ENCODE measurements at places on chromosomes 3 and 15.

DNA sequence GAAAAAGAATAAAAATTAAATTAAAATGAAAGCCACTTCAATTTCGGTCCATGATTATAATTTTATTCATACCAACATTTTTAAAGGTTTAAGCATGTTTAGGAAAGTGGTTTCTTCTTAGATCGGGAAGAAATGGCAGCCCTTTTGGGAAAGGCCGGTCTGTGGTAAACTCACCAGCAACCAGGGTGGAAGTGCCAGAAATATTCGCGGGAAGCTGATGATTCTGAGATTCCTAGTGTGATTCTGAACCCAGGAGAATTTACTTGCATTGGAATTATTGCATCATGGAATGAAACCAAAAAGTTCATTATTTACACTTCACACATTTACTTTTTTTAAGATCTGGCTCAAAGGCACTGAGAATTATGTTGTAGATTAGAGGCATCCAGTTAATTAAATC lies 97.2 kb upstream of the CCNL1 start:
- DNase-seq, result no peak

GRCh38 chr3:174973465-174973864 lies 114.3 kb downstream of the NAALADL2 start:
- no peak for DNase-seq

DNA sequence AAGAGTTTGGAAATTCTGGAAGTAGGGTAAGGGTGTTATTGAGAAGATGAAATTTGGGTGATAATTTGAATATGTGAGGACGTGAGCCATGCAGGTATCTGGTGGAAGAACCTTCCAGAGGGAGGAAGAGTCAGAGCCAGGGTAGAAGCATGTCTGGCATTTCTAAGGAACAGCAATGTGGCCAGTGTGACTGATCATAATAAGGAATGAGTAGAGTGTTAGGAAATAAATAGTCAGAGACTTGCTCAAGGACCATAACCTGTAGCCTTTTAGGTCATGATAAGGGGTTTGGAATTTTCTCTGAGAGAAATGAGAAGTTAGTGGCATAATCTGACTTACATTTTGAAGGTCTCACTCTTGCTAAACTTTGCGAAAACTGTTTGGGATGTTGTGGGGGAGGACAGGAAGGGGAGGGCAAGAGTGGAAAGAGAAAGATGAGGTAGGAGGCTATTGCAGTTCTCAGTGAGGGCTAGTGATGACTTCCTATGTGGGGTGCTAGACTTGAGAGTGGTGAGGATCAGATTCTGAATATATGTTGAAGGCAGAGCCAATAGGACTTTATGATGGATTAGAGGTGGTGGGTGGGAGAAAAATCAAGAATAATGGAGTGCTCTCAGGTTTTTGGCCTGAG lies 568.3 kb downstream of the AGBL1 start:
- no peak for DNase-seq

DNA sequence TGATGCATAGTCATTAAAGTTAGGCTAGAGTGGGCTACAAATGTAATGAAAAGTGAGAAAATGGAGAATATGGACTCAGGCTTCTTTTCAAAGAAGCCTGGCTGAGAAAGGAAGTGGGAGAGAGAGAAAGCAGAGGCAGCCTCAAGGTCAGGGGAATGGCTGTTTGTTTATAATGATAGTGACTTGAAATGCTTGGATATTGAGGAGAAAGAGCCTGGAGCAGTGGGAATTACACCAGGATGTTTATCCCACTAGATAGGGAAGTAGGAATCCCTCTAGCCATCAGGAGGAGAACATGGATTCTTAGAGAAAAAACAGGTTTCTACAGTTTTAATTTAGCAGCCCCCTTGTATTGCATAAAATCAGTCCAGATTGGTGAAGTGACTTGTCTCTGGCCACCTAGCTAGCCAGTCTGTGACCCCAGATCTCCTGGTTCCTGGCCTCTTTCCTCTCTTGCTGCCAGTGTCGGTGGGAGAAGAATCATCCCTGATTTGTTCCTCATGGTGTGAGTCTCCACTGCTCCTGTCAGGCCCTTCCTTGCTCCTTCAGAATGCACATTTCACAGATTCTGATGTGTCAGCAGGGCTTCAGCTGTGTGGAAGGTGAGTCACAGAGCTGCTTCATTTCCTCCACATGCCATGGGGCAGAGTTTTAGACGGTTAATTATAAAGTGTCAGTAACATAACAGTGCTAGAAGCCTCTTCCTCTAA lies 32.9 kb downstream of the SEMA6D start:
- DNase-seq, result no peak

DNA sequence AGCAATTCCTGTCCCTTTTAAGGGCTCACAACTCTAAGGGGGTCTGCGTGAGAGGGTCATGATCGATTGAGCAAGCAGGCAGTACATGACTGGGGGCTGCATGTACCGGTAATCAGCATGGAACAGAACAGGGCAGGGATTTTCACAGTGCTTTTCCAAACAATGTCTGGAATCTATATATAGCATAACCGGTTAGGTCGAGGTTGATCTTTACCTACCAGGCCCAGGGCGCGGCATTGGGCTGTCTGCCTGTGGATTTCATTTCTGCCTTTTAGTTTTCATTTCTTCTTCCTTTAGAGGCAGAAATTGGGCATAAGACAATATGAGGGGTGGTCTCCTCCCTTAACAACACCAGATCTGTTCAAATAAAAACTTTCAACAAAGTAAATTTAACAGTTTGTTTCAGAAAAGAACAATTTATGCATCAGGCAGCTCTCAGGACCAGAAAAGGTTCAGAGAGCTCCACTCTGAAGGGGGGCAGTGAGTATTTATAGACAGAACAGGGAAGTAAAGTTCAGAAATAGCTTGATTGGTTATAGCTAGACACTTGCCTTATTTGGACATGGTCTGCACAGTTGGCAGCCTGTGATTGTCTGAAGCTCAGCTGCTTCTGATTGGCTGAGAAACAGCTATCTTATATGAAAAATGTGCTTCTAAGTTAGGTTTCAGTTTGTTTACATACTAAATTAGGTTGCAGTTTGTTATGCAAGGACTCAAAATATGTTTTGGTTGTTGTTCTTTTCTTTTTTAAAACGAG lies 17.2 kb upstream of the B4GALT4 start:
- no peak for DNase-seq

DNA sequence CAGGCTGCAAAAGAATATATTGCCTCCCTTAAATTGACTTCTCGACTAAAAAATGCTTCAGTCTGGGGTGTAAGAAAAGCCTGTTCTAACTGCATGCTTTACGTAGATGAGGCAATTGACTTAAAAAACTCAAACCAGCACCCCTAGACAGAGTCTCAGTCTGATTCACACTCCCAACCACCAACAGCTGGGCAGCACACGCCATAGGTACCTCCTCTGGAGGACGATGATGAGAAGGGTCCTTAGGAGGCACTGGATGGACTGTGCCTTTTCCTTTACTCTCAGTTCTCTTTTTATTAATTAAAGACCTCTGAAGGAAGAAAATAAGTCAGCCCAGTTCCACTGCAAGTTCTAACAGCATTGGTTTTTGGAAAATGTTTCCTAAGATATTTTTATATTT lies 175.0 kb downstream of the PDZRN3 start:
- no peak for DNase-seq

DNA sequence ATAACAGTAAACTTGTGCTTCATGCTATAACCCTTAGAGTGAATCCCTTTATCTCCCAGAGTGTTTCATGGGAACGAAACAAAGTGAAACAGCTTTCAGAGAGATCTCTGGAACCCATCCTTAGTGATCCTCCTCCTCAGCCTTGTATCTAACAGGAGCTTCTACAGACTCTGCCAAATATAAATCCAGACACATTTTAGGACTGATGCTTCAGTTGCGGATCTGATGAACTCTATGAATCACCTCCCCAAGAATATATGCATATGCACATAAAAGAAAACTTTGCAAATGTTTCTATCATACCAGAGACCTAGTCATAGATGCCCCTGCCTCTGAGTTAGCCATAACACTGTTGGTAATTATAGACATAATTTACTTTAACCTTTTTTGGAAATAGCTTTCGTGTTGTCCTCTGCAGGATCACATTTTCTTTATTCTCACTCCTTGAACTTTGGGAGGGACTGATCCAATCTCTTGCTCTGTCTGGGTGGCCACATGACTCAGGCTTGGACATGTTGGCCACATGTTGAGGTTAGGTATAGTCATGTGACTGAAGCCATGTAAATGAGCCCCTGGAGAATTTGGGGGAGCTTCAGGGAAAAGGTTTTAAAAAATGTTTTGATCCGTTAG lies 306.4 kb upstream of the CNTN3 start:
- DNase-seq, result no peak

GRCh38 chr3:119322021-119322834 lies 28.0 kb downstream of the ARHGAP31 start:
- DNase-seq, result no peak

- no peak for DNase-seq
These were observed 2.9 kb downstream of the UCN2 start for GRCh38 chr3:48560648-48561018.

DNA sequence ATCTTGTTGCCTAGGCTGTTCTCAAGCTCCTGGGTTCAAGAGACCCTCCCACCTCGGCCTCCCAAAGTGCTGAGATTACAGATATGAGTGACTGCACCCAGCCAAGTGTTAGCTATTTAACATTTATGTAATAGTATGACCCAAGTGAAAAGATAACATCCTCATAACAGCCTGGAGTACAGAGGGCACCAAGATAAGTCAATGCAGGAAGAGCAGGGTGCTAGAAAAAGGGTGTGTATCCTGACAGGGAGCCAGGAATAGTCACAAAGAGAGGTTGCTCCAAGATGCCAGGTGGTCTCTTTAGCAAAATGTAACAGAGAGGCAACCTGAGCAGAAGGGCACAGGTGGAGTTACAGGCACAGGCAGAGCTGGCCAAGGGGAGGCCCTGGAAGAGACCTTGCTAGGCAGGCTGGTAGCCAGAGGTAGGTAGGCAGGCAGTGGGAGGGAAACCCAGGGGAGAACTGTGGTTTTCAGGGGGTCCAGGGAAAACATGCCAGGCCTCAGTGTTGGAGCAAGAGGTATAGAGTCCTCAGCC lies 277.4 kb downstream of the ERC2 start:
- no peak for DNase-seq

DNA sequence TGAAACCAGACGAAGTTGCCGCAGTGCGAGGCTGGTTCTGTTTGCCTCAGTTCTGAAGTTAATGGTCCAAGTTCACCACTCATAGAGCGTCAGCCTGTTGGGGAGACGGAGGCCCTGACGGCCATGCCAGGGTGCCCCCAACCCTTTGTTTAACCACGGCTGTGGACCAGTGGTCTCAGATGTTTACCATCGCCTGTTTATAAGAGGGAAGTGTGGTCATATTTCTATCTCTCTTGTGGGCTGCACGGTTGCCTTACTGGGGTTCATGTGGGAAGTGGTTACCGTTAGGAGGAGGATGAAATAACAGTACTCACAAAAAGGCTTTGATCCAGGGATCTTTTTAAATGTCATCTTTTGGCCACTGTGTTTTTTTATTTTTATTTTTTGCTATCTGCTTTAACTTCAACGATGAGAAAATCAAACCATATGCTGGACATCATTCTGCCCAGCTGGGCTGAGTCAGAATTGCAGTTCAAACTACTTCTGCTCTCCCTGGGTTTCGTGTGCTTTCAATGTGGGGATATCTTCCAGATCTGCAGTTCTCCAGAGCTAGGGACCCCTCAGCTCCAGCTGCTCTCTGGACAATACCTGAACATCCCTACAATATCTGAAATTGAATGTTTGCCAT lies 17.8 kb downstream of the SMAD3 start:
- no peak for DNase-seq

- no peak for DNase-seq
These were observed 114.0 kb upstream of the ALDH1A3 start for GRCh38 chr15:100765467-100766241.
